ENCODE measurements at places on chromosomes 12 and 14. TPM values are rescaled to one million over a fixed set of nuclear protein-coding genes. Genes with fewer than 3 reads are reported as not detected.

DNA sequence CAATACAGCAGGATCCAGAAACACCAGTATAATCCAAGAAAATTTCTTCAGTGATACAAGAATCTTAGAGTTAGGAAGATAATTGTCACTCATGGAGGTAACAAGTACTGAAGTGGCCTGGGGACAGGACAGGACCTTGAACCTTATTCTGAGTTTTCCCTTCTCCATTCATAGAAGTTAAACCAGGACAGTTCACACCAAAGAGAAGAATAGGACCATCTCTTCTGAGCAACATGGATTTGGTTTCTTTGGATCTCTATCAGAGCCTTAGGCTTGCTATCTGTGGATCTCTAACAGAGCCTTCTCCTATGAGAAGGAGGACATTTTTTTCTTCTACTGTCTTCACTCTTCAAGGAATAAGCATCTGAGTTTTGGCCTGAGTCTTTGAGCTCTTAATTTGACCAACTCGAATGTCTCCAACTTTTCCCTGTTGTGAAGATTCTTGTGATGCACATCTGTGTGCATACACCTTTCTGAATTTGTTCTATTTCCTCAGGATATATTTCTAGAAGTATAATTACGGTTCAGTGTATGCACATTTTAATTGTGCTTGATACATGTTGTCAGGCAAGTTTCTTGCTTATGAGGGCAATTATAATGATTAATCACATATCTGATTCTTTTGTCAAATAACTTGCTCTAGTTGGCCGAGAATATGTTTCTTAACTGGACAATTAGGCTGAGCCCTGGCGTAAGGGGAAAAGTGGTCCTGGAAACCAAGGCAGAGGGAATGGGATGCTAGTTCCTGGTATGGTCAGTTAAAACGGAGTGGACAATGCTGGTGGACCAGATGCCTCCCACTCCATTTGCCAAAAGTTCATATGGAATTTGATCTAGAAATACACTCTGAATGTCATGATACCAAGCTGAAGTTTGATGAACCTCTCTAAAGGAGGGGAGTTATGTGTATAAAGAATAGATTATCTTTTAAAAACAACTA, 6.6 kb downstream of the KRT6A start:
- DNase-seq, result no peak

DNA sequence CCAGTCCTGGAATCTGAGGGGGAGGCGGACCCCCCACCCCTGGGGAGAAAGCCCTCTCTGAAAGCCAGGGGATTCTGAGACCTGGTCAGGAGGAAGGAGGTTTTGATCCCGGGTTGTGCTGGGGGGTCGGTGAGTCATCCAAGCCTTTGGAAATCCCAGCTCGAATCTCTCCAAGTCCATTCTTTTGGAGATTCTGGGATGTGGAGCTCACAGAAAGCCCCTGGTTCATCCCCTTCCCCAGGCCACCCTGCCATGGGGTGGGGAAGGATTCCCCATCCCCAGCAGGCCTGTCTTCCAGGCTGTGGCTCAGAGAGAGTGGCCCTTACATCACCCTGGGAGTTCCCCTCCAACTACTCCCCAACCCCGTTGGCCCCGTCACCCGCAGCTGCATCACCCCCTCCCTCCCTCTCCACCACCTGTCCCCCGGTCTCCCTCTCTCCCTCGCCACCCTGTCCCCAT, 14.3 kb downstream of the EXOC3L4 start:
- no peak for DNase-seq

- peak; percentile 10 for DNase-seq
Observed at GRCh38 chr12:90854136-90854689, 100.8 kb downstream of the CCER1 start.

Gene TMEM132C
- 4.4 TPM for total RNA-seq

DNA sequence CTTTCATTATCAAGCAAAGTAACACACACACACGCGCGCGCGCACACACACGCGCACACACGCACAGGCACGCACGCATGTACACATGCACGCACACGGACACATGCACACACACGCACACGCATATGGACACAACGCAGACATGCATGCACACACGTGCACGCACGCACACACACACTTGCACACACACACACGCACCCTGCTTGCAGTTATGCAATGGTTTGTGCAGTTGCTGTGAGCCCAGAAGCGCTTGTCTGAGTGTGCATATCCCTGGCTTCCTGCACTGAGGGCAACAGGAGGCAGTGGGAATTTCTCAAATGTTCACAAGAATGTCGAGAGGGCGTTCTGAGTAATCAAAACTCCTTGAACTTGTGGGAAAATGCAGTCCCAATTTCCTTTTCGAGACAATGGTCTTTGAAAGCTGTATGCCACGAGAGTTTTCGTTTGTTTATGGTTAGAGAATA, 41.6 kb downstream of the NFKBIA start:
- DNase-seq, result no peak

DNA sequence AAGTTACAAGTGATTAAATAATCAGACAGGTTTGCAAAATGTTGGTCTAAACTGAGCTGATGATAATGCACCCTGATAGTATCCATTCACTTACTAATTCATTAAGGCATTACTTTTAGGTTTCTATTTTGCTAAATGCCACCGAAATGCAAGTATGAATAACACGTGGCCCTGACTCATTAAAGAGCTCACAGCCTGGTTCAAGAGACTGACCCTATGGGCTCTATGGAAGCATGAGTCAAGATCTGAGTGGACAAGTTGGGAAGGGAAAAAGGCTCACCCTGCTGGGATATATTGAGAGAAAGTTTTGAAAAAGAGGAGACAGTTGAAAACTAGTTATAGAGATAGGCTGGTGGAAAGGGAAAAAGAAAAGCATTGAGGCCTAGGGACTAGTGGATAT, 14.8 kb upstream of the LRRC9 start:
- DNase-seq, result no peak

- DNase-seq, result no peak
Observed at GRCh38 chr14:59481407-59481806, 2.8 kb downstream of the L3HYPDH start.

DNA sequence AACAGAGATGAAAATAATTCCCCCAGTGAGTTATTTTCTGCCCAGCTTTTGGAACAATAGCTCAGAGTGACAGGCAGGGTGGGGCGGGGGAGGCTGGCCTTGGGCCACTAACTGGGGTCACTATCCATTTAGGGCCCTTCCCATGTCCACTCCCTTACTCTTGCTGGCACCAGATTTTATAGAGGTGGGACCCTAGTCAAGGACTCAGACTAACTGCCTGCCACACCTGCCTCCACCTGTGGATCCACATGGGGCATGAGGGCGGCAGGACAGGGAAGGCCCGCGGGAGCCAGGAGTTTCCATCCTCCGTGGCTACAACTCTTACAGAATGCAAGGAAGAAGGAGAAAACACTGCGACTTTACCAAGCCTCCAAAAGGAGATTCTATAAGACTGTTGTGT, 10.1 kb downstream of the VDR start:
- DNase-seq, result no peak

GRCh38 chr12:132827763-132828703, 636 bp downstream of the GOLGA3 start:
- peak; percentile 55 for DNase-seq

Gene GYS2
- total RNA-seq, result not detected

- peak; percentile 56 for DNase-seq
Observed at GRCh38 chr14:73744874-73745529, 30.8 kb upstream of the PNMA1 start.

- DNase-seq, result no peak
Observed at GRCh38 chr12:29957835-29958234, 174.1 kb upstream of the TMTC1 start.

Gene FBRSL1
- total RNA-seq, result 50.1 TPM

Gene CYP46A1
- total RNA-seq, result 1.3 TPM

DNA sequence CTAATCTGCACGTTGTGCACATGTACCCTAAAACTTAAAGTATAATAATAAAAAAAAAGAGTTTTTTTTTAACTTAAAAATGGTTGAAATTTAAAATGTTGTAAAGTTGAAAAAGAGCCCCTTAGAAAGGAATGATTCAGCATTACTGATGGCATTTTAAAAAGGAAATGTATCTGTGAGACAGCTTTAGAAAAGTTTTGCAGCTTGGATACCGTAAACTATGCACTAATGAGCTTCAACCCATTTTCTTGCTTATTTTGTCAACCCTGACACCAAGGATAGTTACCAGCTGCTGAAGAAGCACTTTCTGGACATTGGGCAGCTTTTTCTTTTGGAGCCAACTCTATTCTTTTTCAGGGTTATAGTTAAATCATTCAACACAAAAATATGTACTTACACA, 4.3 kb downstream of the BICD1 start:
- DNase-seq, result no peak

Gene BHLHE41
- 2.6 TPM for total RNA-seq

Gene RHOJ
- total RNA-seq, result 7.3 TPM

GRCh38 chr12:89389755-89390661, 37.7 kb upstream of the DUSP6 start:
- peak; percentile 50 for DNase-seq

Gene LUM
- 93.7 TPM for total RNA-seq

All from body of pancreas (tissue), 4 donors.